ENCODE measurements at places on chromosomes 2 and 18.
A peak's percentile ranks its signal among the peaks of the same experiment; 100 is the strongest.

DNA sequence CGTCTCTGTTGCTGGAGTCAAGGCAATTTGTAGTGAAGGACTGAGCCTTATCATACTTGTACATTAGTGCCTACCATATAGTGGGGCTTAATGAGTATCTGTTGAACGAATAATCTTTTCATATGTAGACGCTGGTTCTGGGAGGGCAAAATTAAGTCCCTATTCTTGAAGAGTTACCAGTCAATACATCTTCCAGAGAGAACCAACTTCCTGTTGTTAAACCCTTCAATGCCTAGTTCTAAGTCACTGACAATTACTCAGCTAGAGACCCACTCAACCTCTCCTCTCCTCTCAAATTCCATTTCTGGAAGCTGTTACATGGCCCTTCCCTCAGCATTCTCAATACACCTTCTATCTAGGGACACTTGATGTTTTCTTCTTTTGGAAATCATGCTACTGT lies 1.1 kb upstream of the MOB4 start:
- peak; percentile 21 for DNase-seq

DNA sequence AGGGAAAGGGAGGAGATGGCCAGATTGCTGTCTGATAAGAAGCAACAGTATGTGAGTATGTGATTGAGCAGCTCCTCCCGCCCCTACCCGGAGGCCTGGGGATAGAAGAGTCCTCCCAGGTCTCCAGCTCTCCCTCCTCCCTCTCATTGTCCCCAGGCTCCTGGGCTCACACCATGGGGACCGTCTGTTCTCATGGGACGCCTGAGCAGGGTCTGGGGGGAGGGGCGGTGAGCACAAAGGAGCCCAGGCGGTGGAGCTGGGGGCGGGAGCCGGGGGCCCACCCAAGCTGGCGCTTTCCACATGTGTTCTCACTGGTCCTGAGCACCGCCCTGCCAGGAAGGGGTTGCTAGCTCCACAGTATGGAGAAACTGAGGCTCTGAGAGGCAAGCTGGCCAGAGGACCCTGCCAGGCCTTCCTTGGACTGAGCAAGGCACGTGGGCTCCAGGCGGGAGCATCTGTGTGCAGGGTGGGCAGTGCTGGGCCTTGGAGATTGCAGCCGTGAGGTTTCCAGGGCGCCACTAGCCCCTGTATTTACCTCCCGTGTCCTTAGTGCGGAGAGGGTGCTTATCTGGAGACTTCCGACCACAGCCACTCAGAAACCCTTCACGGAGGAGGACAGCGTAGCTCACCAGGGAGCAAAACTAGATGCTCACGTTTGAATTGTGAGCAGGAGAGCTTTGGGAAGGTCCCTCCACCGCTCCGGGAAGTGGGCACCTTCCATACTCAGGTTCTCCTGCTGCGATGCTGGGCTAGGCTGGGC lies 37.4 kb downstream of the PDIA6 start:
- DNase-seq: no peak

DNA sequence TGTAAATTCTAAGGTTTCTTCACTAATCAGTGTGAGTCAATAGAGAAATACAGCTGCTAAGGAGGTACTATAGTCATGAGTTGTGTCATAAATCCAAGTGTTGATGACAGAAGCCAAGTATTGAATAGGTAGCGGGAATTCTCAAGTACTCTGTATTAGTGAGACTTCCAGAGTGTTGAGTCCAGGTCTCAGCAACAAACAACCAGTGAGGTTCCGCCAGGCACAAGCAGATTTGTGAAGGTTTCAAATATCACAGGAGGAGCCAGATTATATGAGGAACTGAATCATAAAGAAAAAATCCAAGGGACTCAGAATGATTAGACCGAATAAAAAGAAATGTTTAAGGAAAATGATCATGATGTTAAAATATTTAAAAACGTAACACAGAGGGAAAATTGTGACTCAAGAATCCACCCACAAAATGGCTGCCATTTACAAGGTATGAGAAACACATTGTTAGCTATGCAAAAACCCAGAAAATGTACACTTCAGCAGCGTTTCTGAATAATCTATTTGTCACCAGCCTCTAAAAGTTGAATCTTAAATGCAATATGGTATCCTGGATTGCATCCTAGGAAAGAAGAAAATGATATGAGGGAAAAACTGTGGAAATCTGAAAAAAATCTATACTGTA lies 27.3 kb upstream of the EVA1A start:
- no peak for DNase-seq

- no peak for DNase-seq
These were observed 175.3 kb upstream of the PID1 start for GRCh38 chr2:229446350-229446749.

DNA sequence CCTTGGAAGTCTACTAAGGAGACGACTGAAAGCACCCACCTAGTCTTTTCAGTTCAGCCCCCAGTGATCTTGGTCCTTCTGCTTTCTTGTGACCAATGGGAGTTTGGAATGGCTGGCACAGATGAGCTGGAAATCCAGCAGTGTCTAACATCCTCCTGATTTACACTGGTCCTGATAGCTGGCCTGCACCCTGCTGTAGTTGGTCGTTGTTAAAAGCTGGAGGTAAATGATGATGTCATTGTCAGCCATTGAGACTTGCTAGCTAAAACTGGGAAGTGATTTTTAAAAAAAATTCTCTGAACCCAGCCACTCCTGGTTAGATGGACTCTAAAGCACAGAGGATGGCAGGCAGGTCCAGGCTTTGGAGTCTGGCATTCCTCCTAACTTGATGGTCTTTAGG lies 19.3 kb downstream of the CCT7 start:
- no peak for DNase-seq

- no peak for DNase-seq
These were observed 543.2 kb upstream of the LRRTM4 start for GRCh38 chr2:78065366-78065765.

DNA sequence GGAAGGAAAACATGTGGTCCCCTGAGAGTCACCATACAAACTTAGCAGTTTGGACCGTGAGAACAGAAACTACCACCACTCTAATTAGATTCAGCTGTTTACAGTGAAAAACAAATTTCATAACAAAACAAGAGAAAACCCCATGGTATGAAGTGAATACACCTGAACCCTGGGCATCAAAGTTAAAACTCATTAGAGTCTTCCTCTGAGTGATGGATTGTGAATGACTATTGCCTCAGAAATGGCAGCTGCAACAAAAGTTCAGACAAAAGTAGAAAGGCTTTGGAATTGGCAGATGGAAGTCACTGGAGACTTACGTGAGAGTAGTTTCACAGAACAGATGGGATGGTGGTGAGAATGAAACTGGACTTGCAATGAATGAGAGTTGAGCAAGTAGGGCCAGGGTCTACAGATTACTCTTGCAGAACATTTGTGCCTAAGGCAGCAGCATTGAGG lies 98.0 kb downstream of the AAK1 start:
- no peak for DNase-seq

- DNase-seq: no peak
These were observed 135.1 kb downstream of the DLGAP1 start for GRCh38 chr18:4319738-4320677.

DNA sequence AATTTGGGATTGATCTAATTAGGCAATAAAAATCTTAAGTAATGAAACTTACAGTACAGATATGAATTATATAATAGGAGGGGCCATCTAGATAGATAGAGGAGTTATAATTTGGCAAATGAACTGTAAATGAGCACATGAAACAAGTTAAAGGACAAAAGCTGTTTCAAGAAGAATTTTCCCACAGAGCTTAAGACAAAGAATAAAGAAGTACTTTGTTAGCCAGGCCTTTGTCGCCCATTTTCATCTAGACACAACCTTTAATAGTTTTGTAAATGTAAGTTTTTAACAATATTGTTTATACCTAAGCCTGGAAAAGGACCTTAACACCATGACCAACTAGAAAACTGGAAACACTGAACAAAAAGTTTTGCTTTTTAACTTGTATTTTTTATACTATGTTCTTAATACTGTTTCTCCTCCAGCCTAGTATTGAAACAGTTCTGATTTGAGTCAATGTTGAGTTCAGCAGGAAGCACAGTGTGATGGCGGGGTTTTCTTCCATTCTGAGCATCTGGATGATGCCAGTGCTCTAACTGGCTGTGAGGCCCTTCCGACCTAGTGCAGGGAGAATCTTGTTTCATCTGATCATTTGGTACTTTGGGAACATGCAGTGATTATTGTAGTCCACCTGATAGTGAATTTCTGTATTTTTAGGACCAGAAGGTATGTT lies 37.6 kb downstream of the FARP2 start:
- DNase-seq: no peak

- no peak for DNase-seq
These were observed 429.2 kb downstream of the PID1 start for GRCh38 chr2:228841877-228842276.

GRCh38 chr2:177147834-177148445 lies 64.7 kb upstream of the HNRNPA3 start:
- DNase-seq: no peak
